ENCODE measurements at places on chromosomes 11 and 22.

DNA sequence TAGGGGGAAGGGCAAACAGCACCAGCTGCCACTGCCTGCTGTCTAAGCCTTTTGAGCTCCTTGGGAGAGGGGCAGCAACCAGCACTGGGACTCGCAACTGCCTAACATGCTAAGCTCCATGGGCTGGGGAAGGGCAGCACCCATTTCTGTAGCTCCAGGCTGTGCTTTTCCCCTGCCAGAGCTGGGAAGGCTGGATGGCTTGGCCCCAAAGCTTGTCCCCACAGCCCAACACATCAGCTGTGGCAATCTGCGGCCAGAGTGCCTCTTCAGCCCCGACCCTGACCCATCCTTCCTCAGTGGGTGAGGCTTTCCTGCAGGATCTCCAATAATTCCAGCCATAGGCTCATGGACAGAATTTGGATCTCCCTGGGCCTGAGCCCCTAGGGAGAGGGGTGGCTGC is 551.3 kb downstream of the TMEM135 start:
- DNase-seq: no peak

DNA sequence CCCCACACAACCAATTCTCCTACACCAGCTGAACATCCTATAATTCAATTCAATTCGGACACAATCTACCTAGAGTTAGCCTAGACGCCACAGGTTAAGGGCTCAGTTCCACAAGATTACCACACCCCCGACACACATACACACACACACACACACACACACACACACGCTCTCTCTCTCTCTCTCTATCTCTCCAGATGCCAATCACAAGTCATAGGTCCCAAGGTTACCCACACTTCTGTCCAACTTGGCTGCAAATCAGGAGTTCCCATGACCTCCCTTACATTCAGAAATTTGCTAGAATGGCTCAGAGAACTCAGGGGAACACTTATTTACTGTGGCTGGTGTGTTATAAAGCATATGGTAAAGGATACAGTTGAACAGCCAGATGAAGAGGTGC is 204.0 kb downstream of the DBX1 start:
- no peak for DNase-seq

DNA sequence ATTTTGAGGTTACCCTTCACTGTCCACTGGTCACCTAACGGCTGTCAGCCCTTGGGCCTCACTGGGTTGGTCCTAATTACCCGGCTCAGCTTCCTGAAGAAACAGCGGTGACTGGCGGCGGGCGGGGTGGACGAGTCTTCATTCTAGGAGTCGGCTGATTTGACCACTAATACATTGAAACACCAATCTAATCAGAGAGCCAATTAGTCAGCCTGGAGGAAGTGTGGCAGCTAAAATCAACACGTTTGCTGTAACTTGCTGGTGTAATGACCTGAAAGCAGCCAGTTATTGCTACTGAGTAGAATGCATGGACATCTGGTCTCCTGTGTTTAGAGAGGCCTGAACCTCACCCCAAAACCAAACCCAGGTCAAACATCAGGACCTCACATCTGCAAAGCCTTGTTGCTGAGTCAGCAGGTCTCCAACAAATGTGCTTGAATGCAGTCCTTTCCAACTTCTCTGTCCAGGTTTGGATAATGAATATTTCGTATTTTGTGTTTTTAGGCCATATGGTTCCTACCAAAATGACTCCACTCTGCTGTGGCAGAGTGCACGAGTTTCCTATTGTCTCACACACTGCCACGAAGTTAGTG is 496.4 kb downstream of the BRD1 start:
- no peak for DNase-seq

DNA sequence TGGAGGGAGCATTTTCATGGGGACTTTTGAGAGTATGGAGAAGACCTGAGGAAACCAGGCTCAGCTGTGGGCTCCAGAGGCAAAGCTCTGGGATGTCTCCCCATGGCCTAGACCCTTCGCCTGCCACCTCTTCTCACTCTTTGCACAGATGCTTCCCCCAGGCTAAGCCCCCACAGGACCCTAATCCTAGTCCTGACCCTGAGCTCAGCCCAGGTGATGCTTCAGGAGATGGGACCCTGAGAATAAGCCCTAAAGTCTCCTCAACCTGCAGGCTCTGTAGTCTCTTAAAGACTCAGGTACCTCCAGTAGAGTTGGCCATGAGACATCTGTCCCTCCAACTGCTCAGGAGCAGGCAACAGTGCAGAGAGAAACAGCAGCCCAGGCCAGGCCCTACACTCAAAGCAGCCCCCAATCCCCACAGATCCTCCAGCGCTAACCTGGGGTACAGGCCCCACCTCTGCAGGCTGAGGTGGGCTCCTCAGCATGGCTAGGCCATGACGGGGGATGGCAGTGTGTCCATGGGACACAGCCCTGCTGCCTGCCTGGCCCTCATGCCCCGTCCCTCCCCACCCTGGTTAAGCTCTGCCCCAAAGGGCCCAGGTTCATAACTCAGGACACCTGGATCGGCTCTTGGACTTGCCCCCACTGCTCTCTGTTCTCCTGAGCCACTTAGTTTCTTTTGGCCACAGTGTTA is 39.4 kb downstream of the GGTLC2 start:
- no peak for DNase-seq
